Stimulated activated CD4-positive, alpha-beta T cell treated with anti-CD3 and anti-CD28 coated beads, Interleukin-15, amount 100 ng/mL, for 1 hour (primary cell): ENCODE measurements at places on chromosomes 6 and 20.

DNA sequence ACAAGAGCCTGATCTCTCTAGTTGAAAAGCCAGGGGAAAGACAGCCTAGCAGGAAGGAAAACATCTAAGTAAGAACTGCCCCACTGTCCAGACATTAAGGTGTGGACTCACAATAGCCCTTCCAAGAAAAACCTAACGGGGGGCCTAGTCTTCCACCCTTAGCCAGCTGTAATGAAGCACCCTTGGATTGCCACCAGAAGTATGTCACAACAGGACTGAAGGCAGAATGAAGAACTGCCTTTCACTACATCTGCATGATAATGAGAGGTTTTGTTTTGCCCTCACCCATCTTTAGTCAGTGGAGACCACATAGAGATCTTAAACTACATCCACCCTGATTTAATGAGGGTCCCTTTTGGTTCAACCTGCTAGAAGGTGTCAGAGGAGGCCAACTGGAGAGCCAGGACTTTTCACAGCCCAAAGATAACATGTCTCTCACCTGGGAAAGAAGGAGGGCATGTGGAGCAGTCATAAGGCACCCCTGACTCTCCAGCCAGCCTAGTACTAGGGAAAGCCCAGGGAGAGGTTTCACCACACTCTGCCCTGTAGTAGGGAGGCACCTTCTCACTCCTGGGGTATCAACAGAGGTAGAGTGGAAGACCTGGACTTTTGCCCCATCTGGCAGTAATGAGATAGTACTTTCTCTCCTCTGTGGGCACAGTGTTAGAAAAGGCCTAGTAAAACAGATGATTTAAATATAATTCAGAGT is 1017.4 kb upstream of the MANEA start:
- no peak for DNase-seq

GRCh38 chr6:11732036-11732631 is 46.5 kb downstream of the ADTRP start:
- DNase-seq: no peak

DNA sequence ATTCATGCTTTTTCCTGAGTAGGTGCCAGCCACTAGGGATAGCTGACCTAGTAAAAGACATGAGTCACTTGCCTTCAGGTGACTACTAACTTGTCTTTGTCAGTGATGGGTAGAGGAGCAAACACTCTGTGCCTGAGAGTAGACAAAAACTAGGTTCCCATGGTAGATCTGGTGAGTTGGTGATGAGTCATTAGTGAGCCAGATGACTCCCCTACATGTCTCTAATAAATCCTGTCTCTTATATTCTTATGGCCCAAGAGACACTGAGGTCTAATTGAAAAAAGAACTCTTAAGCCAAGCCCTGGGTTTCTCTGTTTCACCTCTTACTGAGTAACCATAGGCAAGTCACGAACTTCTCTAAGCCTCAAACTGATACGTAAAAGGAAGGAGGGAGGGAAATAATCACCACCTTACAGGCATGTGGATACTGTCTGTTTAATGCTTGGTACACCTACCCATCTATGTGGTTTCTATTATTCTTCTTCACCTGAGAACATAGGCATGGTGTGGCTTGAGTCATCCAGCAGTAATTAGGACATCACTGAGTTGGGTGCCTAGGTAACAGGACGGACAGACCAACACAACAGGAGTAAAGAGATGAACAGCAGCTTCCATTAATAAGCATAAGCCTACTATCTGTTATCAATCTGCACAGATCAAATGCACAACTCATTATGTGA is 20.3 kb downstream of the TTPAL start:
- DNase-seq: no peak

GRCh38 chr6:105806486-105806920 is 279.6 kb upstream of the PRDM1 start:
- no peak for DNase-seq

DNA sequence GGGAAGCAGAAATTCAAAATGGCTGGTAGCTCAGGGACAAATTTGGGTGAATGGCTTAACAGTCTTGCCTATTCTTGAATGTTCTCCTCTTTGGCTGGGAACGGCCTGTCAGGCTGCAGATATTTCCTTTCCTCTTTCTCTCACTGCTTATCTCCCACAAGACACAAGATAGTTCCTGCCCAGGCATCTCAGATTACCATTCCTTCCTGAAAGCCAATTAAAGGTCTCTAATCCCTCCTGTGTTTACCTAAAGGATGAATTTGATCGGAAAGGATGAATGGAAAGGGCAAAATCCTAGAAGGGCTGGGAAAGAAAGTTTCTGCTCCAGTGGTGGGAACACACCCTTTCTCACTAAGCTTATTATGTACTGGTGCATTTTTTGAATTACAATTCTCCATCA is 95.9 kb upstream of the JAG1 start:
- DNase-seq: no peak

- DNase-seq: no peak
Measured at GRCh38 chr20:23116311-23117089, 30.4 kb upstream of the CD93 start.

DNA sequence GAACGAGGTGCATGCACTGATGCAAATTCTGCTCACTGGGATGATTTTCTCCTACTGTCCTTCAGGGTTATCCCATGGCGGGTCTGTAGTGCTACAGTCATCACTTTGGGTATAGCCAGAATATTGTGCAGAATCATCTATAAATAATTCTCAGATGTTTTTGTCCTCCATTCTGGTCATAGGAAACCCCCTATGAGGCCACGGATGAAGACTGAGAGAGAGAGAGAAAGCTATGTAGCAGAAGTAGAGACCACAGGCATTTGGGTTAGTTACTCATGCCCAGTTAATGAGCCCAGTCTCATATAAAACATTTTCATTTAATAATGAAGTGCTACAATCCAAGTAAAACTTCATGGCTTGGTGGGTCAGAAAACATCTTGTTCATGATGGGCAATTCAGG is 145.1 kb upstream of the PLN start:
- DNase-seq: no peak

DNA sequence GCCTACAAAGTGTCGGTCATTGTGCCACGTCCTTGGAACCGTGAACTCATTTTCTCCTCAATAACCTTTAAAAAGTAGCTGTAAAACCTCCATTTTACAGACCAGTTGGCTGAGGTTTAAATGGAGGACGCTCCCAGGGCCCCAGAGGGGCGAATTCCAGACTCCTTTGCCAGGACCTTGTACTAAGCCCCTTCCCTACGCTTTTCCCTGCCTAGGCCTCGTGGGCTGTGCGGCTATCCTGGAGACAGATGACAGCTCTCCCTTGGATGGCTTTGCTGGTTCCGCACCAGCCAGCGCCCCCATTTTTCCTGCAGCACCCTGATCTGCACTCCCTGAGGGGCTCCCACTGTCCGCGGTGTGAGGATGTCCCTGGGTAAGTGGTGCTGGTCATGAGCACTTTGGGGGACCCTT is 12.1 kb upstream of the SNHG17 start:
- no peak for DNase-seq

- DNase-seq: no peak
Measured at GRCh38 chr6:76790045-76790796, 673.1 kb downstream of the HTR1B start.

DNA sequence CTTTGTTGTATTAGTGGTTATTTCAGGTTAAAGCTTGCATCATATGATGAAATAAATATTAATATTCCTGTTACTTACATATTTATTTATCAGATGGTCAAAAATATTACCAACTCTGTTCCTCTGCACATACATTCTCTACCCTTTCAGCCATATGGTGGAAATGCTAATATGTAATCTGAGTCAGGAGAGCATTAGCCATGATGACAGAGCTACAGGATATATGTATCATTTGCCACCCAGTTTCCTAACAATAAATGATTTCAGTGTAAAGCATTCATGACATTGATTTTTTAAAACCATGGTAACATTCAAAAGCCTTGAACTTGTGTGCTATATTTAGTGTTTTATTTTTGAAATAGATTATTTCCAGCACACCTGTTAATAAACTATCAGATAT is 16.6 kb downstream of the POPDC3 start:
- no peak for DNase-seq

GRCh38 chr6:167570460-167571400 is 245.8 kb downstream of the TTLL2 start:
- DNase-seq: no peak

DNA sequence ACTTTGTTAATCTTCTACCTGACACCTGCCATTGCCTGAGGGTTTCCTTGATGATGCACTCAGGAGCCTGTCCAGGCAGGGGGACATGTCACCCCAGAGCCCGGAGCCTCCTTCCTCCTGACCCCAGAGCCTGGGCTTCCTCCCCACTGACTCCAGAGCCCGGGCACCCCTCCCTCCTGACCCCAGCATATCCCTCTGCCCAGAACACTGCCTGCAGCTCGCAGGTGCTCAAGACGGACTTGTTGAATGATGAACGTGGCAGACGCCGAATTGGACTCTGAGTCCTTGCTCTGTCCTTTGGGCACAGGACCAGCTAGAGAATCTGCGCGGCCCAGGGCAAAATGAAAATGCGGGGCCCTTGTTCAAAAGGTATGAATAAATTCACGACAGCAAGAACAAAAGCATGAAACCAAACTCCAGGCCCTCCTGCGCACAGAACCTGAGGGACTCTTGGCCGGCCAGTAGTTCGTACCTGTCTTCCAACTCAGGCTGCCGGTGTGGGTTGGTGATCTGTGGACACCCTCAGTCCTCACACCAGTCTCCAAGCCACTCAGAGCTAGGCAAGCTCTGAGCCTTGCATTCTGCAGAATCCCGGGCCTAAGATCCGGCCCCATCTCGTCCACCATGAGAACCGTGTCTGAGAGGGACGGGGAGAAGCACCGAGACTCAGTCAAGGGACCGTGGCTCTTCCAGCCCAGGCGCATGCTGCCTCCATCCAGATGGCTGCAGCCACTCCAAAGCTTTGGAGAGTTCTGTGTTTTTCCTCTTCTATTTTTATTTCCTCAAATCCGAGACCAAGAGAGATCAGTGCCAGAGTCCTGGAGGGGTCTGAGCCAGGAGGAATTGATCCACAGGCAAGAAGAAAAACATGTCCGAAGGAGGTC is 104.7 kb downstream of the BMP7 start:
- DNase-seq: no peak

GRCh38 chr6:10505529-10505928 is 15.6 kb upstream of the GCNT2 start:
- no peak for DNase-seq
